ENCODE measurements at places on chromosomes 6 and 20.

- no peak for DNase-seq
Measured at GRCh38 chr6:137315081-137315480, 95.9 kb upstream of the IFNGR1 start.

- no peak for DNase-seq
Measured at GRCh38 chr6:57108691-57109090, 18.7 kb downstream of the ZNF451 start.

- no peak for DNase-seq
Measured at GRCh38 chr6:25177500-25178028, 101.6 kb upstream of the CARMIL1 start.

DNA sequence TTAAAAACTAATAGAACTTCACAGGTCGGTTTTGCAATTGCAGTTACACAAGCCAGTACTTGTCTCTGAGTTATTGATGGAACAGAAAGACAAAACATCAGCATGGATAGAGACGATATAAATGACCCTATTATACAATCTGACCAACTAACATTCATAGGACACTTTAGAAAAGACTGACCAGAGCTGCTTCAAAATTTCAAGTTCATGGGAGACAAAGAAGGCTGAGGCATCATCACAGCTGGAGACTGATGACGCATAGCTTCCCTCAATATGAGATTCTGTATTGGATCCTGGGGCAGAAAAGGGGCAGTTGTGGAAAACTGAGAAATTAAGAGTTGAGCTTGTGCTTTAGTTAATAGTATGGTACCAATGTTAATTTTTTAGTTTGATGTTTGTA lies 174.0 kb downstream of the THBS2 start:
- no peak for DNase-seq

- DNase-seq: peak; percentile 11
Measured at GRCh38 chr6:144286503-144287393, 1.6 kb downstream of the UTRN start.

GRCh38 chr6:91042656-91043055 lies 455.8 kb upstream of the MAP3K7 start:
- DNase-seq: no peak

- no peak for DNase-seq
Measured at GRCh38 chr20:3727401-3728021, 5.0 kb upstream of the HSPA12B start.

DNA sequence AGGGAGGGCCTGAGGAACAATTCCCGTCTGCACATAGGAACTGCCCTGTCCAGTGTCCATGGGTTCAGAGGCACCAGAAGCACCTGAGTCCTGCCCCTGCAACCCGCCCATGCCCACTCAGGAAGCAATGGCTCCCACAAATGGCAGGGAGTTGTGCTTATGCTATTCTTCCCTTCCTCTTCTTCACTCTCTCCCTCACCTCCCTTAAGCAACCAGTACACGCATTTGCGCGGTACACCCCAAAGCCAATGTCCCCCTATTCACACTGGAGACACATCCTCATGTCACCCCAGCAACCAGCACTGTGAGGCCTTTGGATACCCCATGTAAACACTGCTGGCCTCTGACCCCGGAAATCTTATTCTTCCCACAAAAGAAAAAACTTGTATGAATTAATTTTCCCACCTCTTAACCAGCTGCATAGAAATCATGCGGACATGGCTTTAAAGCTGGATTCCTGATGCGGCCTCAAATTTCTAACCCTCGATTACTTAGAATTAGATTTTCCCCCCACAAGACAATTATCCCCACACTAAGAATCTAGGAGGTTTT lies 30.9 kb downstream of the FYN start:
- DNase-seq: no peak

GRCh38 chr6:167682125-167682524 lies 144.6 kb upstream of the AFDN start:
- DNase-seq: no peak

DNA sequence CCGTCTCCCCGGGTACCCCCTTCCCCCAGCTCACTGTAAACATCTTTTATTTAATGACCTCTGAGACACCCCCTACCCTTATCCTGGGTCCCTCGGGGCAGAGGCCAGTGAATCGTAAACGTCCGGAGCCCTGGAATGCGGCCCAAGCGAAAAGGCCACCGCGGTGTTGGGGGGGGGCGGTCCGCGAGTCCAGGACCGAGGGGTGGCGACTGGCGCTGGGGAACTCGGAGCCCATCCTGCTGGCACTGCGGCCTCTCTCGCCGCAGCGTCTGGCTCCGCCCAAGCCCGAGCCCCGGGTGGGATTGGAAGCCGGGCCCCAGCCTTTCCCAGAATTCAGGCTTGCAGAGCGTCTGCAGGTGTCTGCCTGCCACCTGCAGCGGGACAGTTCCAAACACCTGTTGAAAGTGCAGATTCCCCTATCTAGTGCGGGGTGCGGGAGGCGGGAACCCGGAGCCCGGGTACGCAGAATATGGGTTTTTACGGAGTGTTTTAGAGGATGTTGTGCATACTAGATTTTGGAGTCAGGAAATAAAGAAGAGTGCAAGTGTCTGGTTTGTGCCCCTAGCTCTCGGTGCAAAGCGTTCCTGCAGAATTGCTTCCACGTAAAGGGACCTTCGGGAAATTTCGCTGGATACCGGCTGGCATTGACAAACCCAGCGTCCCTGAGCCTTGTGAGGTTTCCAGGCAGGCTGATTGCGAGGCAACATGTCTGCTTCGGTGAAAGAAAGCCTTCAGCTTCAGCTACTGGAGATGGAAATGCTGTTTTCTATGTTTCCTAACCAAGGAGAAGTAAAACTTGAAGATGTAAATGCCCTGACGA lies 800 bp downstream of the RWDD2A start:
- DNase-seq: peak; percentile 7

DNA sequence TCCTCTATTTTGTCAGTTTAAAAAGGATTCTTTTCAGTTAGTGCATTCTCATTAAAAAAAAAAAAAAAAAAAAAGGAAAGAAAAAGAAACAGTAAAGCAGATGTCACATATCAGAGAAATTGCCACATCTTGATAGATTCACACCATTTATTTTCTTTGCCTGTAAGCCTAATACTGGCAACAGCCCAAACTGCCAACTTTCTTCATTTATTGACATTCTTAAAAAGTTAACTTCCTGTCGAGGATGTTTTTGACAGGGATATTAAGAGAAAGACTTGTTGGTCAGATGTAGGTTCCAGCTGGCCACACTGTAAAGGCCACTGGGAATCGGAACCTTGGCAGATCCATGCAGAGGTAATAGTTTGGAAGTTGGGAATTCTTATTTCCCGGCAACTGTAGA lies 332.6 kb downstream of the NRN1 start:
- DNase-seq: no peak

GRCh38 chr20:23939641-23940040 lies 48.9 kb downstream of the GGTLC1 start:
- no peak for DNase-seq

DNA sequence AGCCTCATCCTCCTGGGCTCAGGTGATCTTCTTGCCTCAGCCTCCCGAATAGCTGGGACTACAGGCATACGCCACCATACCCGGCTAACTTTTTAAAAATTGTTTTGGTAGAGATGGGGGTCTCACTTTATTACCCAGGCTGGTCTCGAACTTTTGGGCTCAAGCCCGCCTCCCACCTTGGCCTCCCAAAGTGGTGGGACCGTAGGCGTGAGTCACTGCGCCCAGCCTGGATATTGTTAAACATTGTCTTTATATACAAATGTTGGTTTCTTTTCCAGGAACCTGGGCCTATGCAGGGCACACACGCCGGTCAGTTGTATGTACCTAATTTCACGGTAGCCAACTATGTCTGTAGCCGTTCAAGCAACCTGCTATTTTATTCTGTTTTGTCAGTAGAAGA lies 60.1 kb downstream of the SYNJ2 start:
- DNase-seq: no peak

DNA sequence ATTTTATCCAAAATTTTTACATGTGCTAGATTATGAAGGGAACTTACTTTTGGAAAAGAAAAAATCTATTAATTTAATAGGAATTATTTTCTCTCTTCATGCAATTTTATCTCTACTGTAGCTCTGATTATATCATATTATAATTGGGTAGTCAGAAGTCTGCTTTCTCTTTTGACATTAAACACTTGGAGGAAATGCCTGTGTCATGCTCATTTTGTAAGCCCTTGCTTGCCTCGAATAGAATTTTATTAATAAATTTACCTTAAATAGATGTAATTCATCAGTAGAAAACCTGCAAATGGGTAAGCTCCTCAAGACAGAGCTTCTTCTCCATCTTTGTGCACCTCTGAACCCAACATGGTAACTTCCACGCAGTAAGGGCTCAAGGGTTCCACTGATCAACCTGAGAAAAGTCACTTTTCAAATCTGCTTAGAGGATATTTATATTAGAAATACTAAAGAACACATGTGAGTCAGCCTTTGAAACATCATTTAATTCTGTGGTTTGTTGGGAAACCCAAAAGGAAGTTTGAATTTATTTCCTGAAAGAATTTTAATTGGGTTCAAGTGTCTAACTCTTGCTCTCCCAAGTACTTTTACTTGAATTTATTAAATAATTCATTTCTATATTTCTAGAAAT lies 266.0 kb downstream of the ALDH8A1 start:
- no peak for DNase-seq

- DNase-seq: no peak
Measured at GRCh38 chr6:68876792-68877493, 241.9 kb downstream of the ADGRB3 start.

- DNase-seq: no peak
Measured at GRCh38 chr20:60453388-60454246, 495.4 kb downstream of the CDH26 start.

DNA sequence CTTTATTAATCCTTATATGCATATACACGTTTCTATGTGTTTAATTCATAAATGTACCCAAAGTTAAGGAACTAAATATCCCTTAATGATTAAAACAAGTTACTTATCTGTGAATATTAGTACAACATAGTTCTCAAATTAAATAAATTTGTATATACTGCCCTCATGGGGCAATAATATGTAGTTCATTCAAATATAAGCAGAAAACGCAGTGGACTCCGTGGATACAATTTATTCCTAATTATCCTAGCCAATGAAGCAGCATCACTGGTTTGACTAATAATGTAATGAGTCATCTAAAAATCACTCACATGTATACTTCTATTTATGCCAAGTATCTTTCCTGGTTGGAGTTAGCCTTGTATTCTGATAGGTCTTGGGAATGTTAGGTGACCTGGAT lies 111.6 kb downstream of the TBC1D32 start:
- no peak for DNase-seq

DNA sequence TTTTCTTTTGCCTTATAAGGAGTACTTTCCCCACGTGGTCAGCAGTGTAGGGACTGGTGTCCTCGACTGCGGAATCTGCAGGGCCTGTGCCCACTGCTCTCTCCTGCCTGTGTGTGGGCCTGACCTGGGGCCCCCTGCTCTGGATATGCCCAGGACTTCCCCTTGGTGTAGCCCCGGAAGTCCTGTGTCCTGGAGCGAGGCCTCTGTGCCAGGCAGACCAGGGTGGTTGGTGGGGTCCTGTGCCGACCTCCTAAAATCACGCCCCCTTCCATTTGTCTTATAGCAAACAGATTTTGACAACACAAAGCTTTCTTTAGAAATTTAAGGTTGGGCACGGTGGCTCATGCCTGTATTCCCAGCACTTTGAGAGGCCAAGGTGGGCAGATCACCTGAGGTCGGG lies 64.2 kb downstream of the DLL1 start:
- no peak for DNase-seq

DNA sequence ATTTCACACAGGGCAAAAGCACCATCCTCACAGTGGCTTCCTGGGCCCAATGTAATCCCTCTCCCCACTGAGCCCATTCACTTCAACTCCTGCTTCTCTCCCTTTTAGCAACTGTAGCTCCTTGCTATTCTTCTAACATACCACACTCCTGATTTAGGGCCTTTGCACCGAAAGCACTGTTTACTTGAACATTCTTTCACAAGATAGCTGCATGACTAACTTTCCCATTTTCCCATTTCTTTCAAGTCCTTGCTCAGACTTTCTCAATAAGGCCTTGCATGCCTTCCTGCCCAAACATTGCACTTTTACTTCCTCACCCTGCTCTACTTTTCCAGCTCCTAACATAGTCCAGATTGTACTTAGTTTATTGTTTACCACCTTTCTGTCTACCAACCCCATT lies 73.0 kb downstream of the SHPRH start:
- DNase-seq: no peak

DNA sequence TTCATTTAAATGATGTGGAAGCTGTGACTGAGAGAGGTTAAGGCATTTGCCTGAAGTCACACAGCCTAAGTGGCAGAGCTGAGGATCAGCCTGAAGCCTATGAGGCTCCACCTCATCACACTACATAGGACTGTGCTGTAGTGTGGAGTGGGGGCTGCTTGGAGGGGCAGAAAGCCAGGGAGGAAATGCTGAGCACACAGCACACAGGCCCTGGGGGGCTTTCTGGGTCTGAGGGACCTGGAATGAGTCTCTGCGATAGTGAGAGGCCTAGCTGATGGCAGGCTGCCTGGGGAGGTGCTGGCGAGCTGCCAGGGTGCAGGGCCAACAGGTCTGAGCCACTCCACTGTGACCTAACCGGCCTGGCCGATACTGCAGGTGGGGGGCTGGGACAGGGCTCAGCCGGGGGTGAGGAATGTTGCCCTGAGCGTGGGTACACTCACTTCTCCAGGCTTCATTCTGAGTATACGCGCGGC lies 2.2 kb upstream of the ARHGAP40 start:
- no peak for DNase-seq
